ENCODE measurements at places on chromosomes 12 and 14.

GRCh38 chr14:99727096-99727870 is 43.2 kb downstream of the CYP46A1 start:
- no peak for DNase-seq

- no peak for DNase-seq
Measured at GRCh38 chr14:65310568-65310967, 102.0 kb upstream of the FUT8 start.

GRCh38 chr14:91869556-91869955 is 2.2 kb upstream of the TC2N start:
- no peak for DNase-seq

- DNase-seq: no peak
Measured at GRCh38 chr12:111067498-111067897, 147.1 kb upstream of the MYL2 start.

GRCh38 chr14:23639048-23639890 is 3.1 kb downstream of the DHRS2 start:
- DNase-seq: no peak

- DNase-seq: no peak
Measured at GRCh38 chr12:97557116-97557515, 94.5 kb downstream of the RMST start.

DNA sequence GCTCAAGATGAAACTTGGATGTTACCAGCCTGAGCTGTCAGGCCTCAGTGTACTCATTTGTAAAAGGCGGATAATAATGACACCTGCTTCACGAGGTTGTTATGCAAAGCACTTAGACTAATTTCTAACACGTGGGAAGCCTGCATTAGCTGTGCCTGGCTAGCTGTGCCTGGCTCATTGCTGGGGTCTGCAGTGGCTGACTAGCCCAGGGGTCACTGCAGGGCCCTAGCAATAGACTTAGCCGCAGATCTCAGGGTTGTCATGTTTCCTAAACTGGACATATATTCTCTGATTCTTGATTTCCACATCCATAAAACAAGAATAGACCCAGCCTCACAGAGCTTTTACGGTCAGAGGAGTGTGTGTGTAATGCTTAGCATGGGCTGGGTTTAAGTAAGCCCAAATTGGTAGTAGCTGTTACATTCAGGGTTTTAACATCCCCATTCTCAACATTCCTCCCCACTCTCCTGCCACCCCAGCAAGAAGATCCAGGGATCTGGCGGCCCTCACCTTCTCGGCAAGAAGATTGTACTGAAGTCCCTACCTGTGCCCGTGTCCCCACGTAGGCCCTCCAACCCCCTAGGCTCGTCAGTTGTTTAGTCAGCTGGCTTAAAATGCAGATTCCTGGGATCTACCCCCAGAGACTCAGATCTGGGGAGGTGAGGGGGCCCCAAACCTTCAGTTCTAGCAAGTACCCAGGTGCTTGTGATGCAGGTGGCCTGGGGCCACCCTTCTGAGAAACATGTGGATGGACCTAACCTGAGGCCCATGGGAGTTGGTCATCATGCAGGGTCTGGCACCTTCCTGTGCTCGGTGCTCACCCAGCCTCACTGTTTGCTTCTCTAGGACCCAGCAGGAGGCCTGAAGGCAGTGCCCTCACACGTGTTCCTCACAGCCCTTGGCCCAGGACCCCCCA is 8.6 kb downstream of the NR4A1 start:
- no peak for DNase-seq

DNA sequence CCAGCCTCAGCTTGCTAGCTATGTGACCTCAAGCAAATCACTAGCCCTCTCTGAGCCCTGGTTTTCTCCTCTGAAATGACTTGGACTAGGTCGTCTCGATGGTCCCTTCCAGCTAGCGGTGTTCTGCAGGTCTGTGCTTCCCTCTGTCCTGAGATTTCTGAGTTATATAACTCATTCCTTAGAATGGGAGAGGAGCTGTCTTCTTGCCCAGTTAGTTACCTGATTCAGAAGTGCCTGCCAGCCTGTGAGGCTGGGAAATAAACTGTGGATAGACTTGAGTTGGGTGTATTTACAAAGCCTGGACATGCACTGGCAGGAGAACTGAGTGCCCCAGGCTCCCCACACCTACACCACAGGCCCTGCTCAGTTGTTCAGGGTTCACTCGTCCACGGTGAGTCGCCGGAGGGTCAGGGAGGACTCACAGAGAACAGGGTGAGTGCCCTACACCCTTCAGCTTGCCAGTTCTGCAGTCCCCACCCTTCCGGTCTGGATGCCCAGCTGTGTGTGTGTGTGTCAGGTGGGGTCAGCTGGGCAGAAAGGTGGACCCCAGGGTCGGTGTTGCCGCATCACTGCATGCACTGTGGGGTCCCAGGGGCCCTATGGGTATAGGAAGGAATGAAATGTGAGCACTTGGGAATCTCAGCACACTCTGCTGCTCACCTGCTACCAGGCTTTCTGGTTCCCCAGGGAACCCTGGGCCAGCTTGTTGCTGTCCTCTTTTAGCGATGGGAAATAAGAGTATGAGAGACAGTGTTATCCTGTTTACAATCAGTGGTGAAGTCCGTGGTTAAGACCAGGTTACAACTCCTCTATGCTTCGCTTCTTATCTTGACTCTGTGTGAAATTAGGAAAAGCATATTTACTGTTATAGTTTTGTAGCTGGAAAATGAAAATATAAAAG is 348.2 kb downstream of the DPF3 start:
- DNase-seq: no peak

DNA sequence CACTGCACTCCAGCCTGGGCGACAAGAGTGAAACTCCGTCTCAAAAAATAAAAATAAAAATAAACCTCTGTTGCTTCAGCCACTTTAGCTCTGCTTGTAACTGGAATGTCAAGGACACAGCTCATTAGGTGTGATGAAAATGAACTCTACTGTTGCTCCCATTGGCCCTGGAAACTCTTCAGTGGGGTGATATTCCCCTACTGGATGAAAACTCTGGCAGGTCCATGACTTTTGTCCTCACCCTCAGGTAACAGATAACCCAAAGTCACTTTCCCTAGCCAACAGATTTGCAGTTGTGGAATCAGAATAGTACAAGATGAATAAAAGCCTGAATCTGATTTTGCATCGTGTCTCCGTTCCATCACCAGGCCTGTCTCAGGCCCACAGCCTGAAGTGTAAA is 92.1 kb upstream of the CEP83 start:
- DNase-seq: no peak

GRCh38 chr12:88805286-88805685 is 225.0 kb upstream of the KITLG start:
- DNase-seq: no peak

DNA sequence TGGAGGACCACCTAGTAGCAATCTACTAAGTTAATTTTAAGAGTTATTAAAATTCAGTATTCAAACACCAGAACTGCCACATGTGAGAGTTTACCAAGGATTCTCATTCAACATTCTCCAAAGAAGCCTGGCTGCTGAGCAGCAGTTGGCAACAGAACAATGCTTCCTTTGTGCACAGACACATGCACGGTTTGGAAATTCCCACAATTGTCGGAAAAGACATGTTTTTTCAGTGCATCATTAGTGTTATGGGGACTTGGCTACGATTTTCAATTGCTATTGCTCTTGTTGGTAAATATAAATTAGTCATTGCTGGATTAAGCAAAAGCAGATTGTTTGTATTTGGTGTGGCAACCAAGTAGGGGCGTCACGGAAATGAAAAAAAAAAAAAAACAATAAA is 22.2 kb downstream of the ST8SIA1 start:
- no peak for DNase-seq

Measured in NCI-H2029 treated with DMSO at 0.1 percent for 48 hours (cell line).